A673 (cell line): ENCODE measurements at places on chromosomes 3 and 15. TPM values are rescaled to one million over a fixed set of nuclear protein-coding genes. Genes with fewer than 3 reads are reported as not detected.

GRCh38 chr3:55534876-55535275, 47.8 kb upstream of the WNT5A start:
- no peak for DNase-seq
- H3K4me1 ChIP-seq: no peaks in the 10 kb centered on the region
- no peak overlapping the region for H3K4me3 ChIP-seq

- no peaks in the 10 kb centered on the region for H3K27me3 ChIP-seq
- H3K36me3 ChIP-seq: no peaks in the 10 kb centered on the region
- DNase-seq: peak; percentile 69
- no peak overlapping the region for H3K27ac ChIP-seq
- no peaks in the 10 kb centered on the region for H3K4me1 ChIP-seq
- H3K4me3 ChIP-seq: peak overlapping the region; percentile 29
Measured at GRCh38 chr3:172595664-172596393, 72.6 kb upstream of the TNFSF10 start.

DNA sequence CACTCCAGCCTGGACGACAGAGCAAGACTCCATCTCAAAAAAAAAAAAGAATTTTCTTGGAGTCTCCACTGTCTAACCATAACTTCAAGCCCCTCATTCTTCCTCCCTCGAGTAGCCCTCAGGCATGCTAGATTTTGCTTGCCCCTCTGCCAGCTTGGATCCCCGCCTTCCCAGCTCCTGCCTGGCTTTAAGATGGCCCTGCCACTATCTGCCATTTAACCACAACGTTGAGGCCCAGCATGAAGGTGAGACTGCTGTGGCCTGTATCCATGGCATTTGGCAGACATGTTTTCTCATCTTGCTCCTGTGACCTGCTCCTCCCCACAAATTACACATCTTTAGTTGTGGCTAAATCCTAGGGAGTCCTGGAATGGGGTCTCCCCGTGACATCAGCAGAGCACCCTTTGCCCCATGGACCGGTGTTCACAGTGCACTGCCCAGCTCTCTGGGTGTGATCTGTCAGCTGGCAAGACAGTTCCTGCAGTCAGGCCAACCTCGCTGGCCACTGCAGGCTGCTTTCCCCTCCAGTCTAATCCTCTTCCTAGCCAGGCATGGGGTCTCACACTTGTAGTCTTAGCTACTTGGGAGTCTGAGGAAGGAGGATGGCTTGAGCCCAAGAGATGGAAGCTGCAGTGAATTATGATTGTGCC, 10.4 kb downstream of the VPS18 start:
- DNase-seq: no peak
- H3K4me3 ChIP-seq: no peak overlapping the region
- peaks cover 19% of the 10 kb centered on the region for H3K36me3 ChIP-seq
- H3K27me3 ChIP-seq: no peaks in the 10 kb centered on the region

- no peaks in the 10 kb centered on the region for H3K4me1 ChIP-seq
- no peaks in the 10 kb centered on the region for H3K27me3 ChIP-seq
- peaks cover 47% of the 10 kb centered on the region for H3K36me3 ChIP-seq
- no peak overlapping the region for H3K27ac ChIP-seq
- no peak for DNase-seq
Measured at GRCh38 chr15:72564091-72564490, 90.0 kb downstream of the ARIH1 start.

DNA sequence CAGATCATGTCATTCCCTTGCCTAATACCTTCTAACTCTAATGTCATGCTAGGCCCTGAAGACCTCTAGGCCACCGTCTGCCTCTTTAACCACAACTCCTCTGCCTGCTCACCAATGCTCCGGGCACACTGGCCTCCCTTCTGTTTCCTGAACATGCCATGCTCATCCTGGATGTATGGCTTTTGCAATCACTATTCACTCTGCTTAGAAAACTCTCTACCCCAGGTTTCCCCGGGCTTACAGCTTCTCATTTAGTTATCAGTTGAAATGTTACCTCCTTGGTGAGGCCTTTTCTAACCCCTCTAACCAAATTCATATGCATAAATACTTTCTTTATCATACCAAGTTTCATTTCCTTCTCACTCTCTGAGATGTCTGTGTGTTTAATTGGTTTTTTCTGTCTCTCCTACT, 727.8 kb upstream of the CFAP20DC start:
- H3K4me3 ChIP-seq: no peak overlapping the region
- H3K27me3 ChIP-seq: no peaks in the 10 kb centered on the region
- H3K36me3 ChIP-seq: no peaks in the 10 kb centered on the region
- no peaks in the 10 kb centered on the region for H3K4me1 ChIP-seq
- no peak overlapping the region for H3K27ac ChIP-seq
- no peak for DNase-seq

DNA sequence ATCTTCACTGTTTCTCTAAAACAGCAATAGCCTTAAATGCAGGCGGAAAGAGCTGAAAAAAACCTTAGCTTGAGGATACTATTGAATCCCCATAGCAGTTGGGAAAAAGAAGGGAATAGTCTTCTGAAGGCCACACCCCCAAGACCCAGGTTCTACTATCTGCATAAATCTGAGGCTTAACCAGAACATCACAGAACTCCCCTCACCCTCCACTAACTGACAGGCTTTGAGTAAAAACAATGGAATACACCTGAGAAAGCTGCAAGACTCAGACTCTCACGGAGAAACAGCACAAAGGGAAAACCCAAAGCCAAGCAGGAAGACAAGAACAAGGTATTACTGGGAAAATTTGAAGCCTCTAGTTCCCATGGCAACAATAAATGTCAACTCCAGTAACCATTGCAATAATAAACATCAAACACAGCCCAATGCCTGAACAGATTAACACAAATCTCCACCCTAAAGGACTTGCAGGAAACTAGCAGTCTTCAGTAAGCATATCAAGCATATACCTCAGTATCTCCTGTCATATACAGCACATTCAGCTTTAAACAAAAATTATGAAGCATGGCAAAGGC, 56.4 kb downstream of the TMCC1 start:
- H3K4me1 ChIP-seq: peaks cover 26% of the 10 kb centered on the region
- peak overlapping the region; percentile 33 for H3K27ac ChIP-seq
- no peaks in the 10 kb centered on the region for H3K36me3 ChIP-seq

- no peak overlapping the region for H3K27ac ChIP-seq
- no peaks in the 10 kb centered on the region for H3K27me3 ChIP-seq
Measured at GRCh38 chr3:114428044-114428595, 134.3 kb downstream of the TIGIT start.

DNA sequence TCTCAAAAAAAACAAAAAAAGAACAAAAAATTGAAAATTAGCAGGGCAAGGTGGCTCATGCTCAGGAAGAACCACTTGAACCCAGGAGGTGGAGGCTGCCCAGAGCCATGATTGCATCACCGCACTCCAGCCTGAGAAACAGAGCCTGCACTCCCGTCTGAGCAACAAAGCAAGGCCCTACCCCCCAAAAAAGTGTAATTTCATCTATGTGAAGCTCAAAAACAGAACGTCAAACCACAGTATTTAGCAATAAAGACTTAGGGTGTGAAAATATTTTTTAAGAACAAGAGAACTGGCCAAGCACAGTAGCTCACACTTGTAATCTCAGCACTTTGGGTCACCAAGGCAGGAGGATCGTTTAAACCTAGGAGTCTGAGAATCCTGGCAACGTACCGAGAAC, 38.2 kb downstream of the STAG1 start:
- H3K4me1 ChIP-seq: no peaks in the 10 kb centered on the region
- H3K27me3 ChIP-seq: no peaks in the 10 kb centered on the region
- H3K4me3 ChIP-seq: no peak overlapping the region

DNA sequence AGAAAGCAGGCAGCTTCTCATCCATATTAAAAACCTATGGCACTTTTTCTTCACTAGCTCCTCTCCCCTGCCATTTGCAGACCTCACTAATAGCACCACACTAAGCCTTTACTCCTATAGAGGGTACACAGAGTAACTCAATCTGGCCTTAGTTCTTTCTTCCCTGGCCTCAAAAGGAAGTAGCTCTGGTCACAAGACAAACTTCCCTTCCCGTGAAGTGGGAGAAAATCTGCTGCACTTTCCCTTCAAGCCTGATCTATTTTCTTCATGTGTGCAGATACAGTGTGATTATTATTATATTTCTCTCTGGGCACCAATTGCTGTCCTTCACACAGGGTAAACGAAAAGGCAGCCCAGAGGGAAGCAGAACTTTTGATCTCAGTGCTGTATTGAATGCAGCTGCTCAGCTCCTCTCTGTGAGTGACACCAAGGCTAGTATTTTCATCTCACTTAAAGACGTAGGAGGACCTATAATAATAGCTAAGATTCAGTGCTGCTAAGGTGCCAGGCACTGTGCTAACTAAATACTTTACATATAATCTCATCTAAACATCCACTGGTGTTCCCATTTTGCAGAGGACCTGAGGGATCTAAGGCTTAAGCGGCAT, 61.9 kb upstream of the RASGRP1 start:
- no peak for DNase-seq
- no peaks in the 10 kb centered on the region for H3K4me1 ChIP-seq
- no peaks in the 10 kb centered on the region for H3K36me3 ChIP-seq
- H3K27ac ChIP-seq: no peak overlapping the region

GRCh38 chr3:53180305-53181023, 19.5 kb downstream of the PRKCD start:
- H3K27me3 ChIP-seq: no peaks in the 10 kb centered on the region
- no peak for DNase-seq
- H3K4me3 ChIP-seq: no peak overlapping the region
- no peaks in the 10 kb centered on the region for H3K4me1 ChIP-seq

GRCh38 chr3:163943664-163944063, 1134.6 kb downstream of the SI start:
- H3K27me3 ChIP-seq: no peaks in the 10 kb centered on the region
- H3K4me3 ChIP-seq: no peak overlapping the region
- DNase-seq: no peak

DNA sequence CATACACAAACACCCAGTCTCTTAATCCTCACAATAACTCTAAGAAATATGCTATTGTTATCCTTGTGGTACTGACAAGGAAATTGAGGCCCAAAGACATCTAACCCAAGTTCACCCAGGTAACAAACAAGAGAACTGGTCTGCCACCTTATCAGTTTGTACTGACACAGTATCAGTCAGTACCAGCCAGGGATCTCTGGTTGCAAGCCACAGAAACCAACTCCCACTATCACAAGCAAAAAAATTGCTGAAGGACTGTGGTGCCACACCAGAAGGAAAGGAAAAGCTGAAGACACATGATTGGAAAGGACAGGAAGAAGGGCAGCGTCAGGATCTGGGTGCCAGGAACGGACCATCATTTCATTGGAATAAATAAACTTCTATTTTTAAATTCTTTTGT, 63.8 kb upstream of the GLCE start:
- no peak overlapping the region for H3K4me3 ChIP-seq
- H3K27ac ChIP-seq: no peak overlapping the region
- no peaks in the 10 kb centered on the region for H3K27me3 ChIP-seq
- no peaks in the 10 kb centered on the region for H3K36me3 ChIP-seq
- no peaks in the 10 kb centered on the region for H3K4me1 ChIP-seq
- no peak for DNase-seq

DNA sequence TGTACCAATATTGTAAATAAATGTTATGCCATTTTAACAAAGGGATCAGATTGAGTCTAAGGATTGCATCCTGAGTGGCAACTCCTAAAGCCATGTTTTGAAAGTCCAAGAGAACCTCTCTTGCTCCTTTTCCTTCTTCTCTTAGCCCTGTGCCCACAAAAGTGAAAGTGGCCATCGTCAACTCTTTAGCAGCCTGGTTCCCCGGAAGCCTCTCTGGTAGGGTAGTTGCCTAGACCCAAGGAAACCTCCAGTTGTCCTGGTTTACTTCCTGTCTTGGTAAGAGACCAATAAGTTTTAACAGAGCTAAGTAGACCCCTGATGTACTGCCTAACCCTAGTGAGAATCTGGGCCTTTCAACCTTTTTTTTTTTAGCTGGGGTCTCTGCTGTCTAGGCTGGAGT, 10.2 kb upstream of the ITPKA start:
- no peaks in the 10 kb centered on the region for H3K4me1 ChIP-seq
- H3K27me3 ChIP-seq: no peaks in the 10 kb centered on the region
- H3K36me3 ChIP-seq: peaks cover 29% of the 10 kb centered on the region
- no peak for DNase-seq
- no peak overlapping the region for H3K4me3 ChIP-seq

DNA sequence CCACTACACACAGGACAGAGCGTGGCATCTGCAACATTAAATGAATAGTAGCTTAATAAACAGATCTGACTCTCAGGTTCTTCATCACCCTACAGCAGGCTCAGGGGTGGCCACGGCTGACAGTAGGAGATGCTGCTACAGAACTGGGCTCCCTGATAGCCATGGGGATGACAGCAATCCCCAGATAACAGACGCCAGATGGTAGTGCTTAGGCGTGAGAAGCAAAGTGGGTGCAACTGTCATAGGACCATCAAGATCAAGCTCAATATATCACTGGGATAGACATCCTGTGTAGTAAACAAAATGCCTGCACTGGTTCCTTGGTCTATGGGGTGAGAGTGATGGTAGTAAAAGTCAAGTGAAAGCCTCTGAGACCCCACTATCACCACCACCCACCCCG, 2.6 kb upstream of the TPRA1 start:
- H3K27me3 ChIP-seq: no peaks in the 10 kb centered on the region
- no peak for DNase-seq
- no peak overlapping the region for H3K4me3 ChIP-seq
- peaks cover 13% of the 10 kb centered on the region for H3K4me1 ChIP-seq
- H3K27ac ChIP-seq: no peak overlapping the region
- no peaks in the 10 kb centered on the region for H3K36me3 ChIP-seq

GRCh38 chr3:97076673-97077072, 262.3 kb downstream of the EPHA6 start:
- H3K36me3 ChIP-seq: no peaks in the 10 kb centered on the region
- no peak overlapping the region for H3K27ac ChIP-seq
- H3K4me1 ChIP-seq: no peaks in the 10 kb centered on the region
- H3K4me3 ChIP-seq: no peak overlapping the region
- no peaks in the 10 kb centered on the region for H3K27me3 ChIP-seq
- DNase-seq: no peak

SENP8 gene
- 2.0 and 2.8 TPM in 2 replicates for total RNA-seq

EFHB gene
- 0.68 TPM in 1 of 2 replicates, not detected in the other for total RNA-seq

BCL2A1 gene
- total RNA-seq: not detected in 2 replicates

POPDC2 gene
- total RNA-seq: 0.72 and 0.99 TPM in 2 replicates

KLHL18 gene
- 22.6 and 22.7 TPM in 2 replicates for total RNA-seq

SLC12A6 gene
- 17.2 and 17.4 TPM in 2 replicates for total RNA-seq

IQCH gene
- 1.7 and 2.5 TPM in 2 replicates for total RNA-seq

SFMBT1 gene
- 1.4 and 2.1 TPM in 2 replicates for total RNA-seq

SOX14 gene
- total RNA-seq: not detected in 2 replicates

CCDC80 gene
- total RNA-seq: 4.6 and 4.7 TPM in 2 replicates

SLC22A14 gene
- 0.22 and 0.26 TPM in 2 replicates for total RNA-seq

RAB11A gene
- total RNA-seq: 220 and 227 TPM in 2 replicates

CHSY1 gene
- total RNA-seq: 47.0 and 48.3 TPM in 2 replicates

SNX22 gene
- 2.6 and 2.7 TPM in 2 replicates for total RNA-seq

TRPC1 gene
- 0.88 and 1.3 TPM in 2 replicates for total RNA-seq

ZBTB47 gene
- total RNA-seq: 4.4 and 4.5 TPM in 2 replicates

LRRN1 gene
- not detected in 2 replicates for total RNA-seq

SKOR1 gene
- 0.21 and 0.37 TPM in 2 replicates for total RNA-seq
